ENCODE measurements at places on chromosomes 12 and 14.

DNA sequence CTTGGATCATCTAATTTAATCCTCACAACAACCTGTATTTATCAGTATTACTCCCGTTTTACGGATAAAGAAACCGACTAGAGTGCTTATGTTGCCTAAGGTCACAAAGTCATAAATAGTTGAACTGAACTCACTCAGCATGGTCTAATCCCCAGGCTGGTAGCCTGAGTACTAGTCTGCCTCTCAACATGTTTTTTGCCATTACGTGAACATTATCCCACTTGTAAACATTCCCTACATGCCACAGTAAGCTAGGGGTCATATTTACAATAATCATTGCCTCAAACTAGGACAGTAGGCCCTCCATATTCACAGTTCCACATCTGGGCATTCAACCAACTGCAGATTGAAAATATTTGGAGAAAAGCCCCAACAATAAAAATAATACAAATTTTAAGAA, 12.1 kb downstream of the SNRPF start:
- DNase-seq: no peak

DNA sequence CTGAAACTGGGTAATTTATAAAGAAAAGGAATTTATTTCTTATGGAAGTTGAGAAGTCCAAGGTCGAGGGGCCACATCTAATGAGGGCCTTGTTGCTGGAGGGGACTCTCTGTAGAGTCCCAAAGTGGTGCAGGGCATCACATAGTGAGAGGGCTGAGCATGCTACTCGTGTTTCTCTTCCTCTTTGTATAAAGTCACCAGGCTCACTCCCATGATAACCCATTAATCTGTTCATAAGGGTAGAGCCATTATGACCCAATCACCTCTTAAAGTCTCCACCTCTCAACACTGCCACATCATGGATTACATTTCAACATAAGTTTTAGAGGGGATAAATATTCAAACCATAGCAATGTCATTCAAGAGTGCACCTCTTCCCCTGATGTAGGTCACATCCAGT, 79.1 kb upstream of the ATP2B1 start:
- DNase-seq: no peak

- DNase-seq: no peak
Measured at GRCh38 chr12:51127050-51127729, 43.8 kb upstream of the CSRNP2 start.

GRCh38 chr14:33529787-33530757, 420.8 kb downstream of the EGLN3 start:
- DNase-seq: no peak

- DNase-seq: no peak
Measured at GRCh38 chr14:95758331-95758730, 44.4 kb upstream of the TCL1A start.

DNA sequence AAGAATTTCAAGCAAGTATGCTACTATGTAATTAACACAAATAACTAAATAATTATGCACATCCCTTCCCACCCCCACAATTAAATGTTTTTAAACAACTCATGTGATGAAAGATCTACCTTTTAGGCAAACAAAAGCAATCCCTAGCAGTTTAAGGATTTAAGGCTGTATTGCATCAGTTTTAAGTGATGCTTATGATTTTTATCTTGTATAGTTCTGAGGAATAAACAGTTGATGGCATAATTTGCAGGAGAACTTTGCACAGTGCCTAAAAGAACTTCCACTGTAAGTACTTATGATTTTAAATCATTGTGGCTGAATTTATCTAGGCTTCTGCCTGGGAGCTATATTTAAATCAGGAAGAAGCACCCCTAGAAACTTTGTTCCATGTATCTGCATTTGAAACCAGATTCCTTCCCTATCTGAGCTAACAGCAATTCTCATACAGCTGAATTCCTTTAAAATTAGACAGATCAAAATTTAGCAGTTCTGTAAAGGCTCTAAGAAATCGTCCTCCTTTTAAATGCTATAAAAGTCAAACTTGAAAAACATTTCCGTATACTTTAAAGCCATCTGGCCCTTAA, 388.6 kb downstream of the BCAT1 start:
- DNase-seq: no peak

- no peak for DNase-seq
Measured at GRCh38 chr14:54475911-54476310, 12.9 kb downstream of the GMFB start.

GRCh38 chr12:18895946-18896345, 158.0 kb downstream of the CAPZA3 start:
- no peak for DNase-seq

DNA sequence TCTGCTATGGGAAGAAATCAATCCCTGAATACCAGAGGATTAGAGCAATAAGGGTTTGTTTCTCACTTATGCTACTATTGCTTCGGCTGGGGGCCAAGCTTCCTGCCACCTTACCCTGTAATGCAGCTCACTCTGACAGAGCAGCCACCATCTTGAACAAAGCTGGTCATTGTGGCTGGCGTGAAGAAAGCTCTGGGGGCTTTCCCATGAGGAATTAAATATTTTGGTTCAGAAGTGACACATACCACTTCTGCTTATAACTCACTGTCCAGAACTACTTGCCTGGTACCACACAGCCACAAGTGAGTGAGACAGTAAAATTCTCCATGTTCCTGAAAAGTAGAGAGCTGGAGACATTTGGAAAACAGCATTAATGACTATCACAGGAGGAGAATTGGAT, 82.6 kb downstream of the GALNT8 start:
- no peak for DNase-seq

DNA sequence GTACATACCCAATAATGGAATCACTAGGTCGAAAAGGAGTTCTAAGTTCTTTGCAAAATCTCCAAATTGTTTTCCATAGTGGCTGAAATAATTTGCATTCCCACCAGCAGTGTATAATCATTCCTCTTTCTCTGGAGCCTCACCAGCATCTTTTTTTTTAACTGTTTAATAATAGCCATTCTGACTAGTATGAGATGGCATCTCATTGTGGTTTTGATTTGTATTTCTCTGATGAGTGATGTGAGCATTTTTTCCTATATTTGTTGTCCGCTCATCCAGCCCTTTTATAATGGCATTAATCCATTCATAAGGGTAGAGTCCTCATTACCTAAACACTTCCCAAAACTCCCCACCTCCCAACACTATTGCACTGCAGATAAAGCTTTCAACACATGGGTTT, 278.3 kb downstream of the SEC23A start:
- DNase-seq: no peak

DNA sequence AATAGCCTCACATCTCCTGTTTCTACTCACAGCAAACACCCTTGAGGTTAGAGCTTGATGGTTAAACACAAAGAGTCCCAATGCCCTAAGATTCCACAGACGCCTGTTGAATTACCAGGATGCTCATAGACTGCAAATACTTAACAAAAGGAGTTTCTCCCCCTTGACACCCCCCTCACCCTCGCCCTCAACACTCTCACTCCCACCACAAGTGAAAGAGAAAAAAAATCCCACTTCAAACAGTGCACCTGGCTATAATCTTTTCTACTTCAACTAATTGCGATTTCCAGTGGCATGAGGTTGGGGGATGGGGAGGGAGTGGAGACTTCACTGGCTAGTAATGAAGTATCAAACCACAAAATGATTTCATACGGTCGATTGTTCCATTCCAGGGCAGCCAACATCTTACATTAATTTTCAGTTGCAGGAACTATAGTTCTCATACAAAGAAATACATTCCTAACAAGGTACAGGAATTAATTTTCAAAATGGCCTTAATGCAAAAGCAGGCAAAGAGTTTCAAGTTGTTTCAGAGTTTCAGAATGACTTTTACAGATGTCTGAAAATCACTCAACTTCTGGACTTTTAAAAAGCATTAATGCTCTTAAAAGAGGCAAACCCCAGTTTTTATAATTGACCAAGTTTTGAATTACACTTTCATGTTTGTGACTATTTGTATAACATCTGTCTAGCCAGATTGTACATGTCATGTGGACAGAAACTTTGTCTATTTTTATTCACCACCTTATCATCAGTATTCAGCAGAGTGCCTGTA, 390.7 kb downstream of the C12orf75 start:
- no peak for DNase-seq

GRCh38 chr14:40656311-40656710, 950.4 kb upstream of the LRFN5 start:
- no peak for DNase-seq

DNA sequence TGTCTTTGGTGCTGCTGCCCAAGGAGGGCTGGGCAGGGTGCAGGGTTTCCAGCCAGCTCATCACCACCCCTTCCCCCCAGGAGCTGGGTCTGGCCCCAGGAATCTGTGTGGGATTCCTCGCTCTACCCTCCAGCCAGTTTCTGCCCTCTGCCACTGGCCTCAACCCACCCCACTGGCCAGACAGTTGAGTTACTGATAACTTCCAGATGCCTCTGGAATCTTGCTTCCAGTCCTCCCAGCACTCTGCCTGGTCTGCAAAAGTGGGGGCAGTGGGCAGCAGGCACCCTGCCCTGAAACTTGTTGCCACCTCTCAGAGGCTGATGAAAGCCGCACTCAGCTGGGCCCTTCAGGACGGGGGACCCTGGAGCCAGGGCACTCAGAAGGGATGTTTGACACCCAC, 20.1 kb upstream of the TBX3 start:
- no peak for DNase-seq

- no peak for DNase-seq
Measured at GRCh38 chr14:93953739-93954515, 22.4 kb downstream of the ASB2 start.

DNA sequence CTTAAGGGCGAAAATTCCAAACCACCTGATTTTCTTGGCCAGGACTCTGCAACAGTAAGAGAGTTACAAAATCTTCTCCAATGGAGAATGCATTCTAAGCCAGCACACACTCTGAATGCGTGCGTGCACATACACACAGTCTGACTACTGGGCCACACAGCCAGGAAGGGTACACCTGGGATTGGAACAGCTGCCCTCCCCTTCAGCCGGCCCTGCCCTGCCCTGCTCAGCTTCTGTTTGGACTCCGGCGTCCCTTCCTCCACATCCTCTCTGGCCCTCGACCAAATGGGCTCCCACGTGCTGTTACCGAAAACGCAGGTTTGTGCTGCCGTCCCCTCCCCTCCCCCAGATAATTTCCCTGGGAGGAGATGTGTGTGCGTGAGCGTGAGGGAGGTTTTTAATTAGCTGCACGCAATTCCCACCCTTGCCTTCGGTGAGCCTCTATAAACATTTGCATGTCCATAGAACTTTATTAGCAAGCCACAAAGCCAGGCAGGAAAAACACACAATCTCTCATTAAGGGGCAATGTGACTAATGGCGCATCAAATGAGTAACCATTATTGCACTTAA, 43.0 kb downstream of the CCNK start:
- DNase-seq: no peak

- no peak for DNase-seq
Measured at GRCh38 chr12:109735051-109735521, 21.5 kb downstream of the FAM222A start.

DNA sequence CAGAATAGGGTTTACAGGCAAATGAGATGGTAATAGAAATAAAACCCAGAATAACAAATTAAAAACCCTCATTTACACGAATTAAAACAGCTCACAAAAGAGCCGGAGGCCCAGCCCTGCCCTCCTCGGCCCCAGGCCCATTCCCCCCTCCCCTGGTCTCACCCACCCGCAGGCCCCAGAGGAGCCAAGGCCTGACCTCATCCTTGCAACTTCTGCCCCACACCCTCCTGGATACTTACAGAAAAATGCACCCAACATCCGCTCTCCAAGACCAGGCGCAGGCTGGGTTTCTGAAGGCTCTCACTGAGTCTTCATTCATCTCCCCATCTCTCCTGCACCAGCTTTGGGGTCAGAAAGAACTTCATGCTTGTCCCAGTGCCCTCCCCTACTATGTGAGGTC, 16.2 kb upstream of the VSX2 start:
- DNase-seq: no peak

GRCh38 chr14:37056473-37056872, 115.9 kb downstream of the SLC25A21 start:
- DNase-seq: no peak
